ENCODE measurements at places on chromosomes 7 and 10.

DNA sequence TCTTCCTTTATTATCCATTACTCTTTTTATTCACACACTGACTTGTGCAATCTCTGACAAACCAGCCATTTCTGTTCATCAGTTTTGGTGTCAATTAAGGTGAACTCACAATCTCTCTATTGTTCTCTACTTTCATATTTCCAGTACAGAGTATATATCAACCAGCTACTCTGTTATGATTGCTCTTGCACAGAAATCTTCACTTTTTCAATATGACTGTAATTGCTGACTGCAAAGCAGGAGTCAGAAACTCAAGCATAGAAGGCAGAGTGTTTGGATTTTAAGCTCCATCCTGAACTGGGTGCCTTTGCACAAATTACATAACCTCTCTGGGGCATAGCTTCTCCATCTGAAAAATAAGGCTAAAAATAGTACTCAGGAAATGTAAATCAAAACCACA lies 1042.0 kb downstream of the GRM8 start:
- no peak for DNase-seq

GRCh38 chr10:124225467-124226270 lies 132.3 kb upstream of the CHST15 start:
- DNase-seq, result no peak

DNA sequence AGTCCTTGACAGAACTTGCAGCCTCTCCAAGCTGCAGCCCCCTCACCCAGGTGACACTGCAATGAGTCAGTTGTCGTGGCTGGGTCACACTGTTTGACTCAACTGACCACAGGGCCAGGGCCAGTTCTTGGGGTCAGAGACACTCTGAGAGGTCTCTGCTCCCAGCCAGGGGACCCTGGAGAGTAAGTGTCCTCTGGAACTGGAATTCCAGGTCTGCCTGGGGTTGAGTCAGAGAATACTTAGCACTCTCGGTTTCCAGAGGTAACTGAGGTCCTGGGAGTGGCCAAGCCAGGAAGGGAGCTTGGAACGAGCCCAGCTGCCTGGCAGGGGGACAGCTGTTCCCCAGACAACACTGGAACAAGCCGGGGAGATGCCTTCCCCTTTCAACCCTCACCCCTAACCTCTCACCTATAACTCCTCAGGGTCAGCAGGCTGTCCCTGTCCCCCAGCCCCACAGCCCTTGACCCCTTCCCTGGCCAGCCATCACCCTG lies 2.2 kb upstream of the MYL10 start:
- no peak for DNase-seq

- no peak for DNase-seq
These were observed 320.8 kb upstream of the NFE2L3 start for GRCh38 chr7:25831062-25831691.

DNA sequence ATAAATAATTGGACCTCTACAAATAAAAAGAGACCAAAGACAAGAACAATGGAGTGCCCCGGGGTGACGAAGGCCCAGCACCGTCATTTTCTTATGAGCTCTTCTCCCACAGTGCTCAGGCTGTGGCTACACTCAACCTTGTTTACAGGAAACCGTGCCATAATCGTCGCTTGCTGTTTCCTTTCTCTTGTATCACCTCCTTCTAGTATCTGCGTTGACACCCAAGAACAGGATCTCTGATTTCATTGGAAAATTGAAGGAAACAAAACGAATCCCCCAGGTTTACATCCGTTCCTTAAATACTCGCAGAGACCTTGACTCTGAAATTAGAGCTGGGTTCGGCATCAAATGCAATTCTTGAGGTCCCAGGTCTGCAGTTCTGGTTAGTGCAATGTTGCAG lies 1.7 kb upstream of the IGFBP3 start:
- DNase-seq, result no peak

GRCh38 chr10:61898435-61898778 lies 3.1 kb upstream of the ARID5B start:
- no peak for DNase-seq

DNA sequence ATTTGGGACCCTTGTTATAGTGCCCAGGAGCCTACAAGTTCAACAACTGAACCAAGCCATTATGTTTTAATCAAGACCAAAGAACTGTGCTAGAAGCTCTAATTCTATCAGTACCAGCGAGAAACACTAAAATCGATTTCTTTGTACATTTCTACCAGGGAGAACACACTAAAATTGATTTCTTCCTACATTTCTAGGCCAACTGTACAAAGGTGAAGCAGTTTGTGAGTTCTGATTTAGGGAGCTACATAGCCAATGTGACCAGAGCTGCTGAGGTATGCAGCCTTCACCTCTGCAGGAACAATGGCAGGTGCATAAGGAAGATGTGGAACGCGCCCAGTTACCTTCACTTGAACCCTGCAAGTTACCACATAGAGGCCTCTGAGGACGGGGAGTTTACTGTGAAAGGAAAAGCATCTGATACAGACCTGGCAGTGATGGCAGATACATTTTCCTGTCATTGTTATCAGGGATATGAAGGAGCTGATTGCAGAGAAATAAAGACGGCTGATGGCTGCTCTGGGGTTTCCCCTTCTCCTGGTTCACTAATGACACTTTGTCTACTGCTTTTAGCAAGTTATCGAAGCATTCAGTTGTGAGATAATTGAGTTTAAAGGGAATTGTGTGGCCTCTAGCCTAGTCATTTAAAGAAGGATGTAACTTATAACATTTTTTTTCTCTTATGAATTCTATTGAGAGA lies 31.7 kb downstream of the HYAL4 start:
- DNase-seq, result no peak

DNA sequence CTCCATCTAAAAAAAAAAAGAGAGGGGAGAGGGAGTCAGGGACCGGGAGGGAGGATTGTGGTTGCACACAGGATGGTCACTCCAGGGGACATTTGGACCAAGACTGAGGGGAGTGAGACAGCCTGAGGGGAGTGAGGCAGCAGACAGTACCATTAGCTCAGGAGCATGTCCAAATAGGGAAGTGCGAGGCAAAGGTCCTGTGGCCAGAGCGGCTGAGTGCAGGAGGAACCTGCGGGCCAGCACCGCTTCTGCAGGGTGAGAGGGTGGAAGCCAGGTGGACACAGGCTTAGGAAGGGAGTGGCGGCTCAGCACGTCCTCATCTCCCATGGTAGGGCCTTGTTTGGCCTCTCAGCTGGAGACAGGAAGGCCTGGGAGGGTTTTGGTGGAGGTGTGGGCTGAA lies 48.9 kb upstream of the PFKFB3 start:
- DNase-seq, result no peak

DNA sequence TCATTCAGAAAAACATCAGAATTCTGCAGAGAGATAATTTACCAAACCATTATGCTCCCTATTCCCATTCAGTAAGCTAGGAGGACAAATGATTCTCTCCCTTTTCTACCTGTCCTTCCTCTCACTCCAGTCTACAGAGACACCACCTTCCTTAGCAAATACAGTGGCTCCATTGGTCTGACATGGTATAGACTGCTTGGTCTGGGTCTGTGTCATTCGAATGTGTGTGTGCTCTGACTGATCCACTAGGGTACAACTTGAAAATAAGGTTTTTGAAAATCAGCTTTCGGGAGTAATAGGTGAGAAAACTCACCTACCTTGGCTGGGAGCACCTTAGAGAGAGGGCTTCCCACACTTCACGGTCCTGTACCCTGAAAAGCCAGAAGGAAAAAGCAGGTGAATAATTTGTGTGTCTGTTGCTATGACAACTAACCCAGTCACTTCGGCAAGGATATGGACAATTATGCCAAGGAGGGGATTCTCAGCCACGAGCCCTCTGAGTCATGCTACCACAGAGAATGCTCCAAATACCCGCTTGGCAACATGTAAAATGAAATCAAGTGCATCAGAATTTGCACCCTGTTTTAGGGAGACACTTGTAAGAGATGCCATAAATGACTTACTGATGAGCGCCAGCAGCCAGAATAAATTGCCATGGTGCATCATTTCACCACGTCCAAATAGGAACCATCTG lies 114.5 kb upstream of the PRKCQ start:
- no peak for DNase-seq

DNA sequence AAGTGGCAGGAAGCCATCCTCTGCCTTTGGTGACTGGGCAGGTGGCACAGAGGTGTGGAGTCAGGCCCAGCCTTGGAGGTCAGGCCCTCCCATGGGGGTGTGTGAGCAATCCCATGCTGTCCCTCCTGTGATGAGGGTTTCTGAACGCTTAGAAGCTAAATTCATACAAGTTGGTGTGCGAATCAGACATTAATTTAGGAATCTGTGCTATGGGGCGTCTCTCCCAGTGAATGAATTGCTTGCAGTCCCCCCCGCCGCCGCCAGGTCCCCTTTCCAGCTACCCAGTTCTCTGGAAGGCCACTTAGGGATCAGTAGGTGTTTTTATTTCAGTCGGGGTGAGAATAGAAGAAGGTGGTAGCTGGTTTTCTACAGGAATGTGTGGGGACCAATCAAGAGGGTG lies 37.5 kb downstream of the LRRC18 start:
- no peak for DNase-seq

DNA sequence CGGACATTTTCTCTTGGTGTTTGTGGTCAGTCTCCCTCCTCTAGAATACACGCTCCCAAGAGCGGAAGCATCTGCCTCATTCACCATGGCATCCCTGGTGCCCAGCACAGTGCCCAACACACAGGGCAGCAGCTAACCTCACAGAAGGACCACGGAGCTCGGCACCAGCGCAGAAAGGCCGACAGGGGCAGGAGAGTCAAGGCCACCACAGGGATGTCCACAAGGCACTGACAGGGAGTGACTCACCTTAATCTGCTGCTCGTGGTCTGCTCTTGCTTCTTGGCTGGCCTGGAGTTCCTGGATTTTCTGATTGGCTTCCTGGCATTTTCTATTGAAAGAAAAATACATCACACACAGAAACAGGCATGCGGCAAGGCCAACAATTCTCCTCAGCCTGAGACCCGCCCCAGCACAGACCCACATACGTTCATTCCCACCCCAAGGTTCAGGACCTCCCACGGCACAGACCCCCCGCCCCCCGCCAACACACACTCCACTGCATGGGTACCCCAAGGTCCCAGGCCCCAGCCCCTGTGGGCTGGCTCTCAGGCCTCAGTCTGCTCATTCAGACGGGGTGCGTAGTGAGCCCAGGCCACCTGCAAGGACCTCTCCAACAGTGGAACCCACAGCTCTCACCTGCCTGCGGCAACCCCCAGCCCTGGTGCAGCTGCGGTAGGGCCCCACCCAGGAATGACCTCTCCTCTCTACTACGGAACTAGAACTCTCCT lies 14.9 kb downstream of the MAD1L1 start:
- no peak for DNase-seq

Data from NCI-H2107 (cell line).